Right hindlimb (tissue), 1 donor: ENCODE measurements at places on chromosomes 7 and 10.

GRCh38 chr10:130440494-130440893 is 304.3 kb downstream of the GLRX3 start:
- no peak for DNase-seq

DNA sequence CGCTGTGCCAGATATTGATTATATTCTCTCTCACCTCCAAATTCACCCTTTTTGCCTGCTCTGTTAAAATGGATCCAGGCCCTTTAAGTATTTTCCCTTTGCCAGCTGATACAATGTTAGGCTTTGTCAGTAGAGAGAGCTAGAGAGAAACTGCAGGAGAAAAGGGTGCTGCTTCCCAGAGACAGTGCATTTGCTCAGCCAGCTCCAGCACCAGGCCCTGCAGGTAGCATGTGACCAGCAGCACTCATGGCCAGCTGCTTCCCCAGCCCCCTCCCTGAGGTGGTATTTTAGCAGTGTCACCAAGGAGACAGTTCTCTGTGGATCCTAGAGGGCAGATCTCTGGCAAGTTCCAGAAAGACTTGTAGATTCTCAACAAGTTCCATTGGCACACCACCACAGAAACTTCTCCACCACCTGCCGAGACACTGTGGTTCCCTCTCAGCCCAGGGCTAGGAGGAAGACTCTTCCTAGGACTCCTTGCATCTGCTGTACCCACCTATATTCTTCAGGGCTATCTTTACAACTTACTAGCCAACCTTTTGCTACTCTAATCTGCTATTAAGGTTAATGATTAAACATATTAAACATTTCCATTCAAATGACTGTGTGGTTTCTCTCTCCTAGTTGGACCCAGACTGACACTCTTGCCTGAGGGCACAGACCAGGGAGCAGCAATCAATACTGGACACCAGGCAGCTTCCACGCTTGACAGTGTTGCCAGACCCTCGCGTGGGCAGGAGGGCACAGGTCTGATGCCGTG is 35.6 kb upstream of the ADAM12 start:
- no peak for DNase-seq

DNA sequence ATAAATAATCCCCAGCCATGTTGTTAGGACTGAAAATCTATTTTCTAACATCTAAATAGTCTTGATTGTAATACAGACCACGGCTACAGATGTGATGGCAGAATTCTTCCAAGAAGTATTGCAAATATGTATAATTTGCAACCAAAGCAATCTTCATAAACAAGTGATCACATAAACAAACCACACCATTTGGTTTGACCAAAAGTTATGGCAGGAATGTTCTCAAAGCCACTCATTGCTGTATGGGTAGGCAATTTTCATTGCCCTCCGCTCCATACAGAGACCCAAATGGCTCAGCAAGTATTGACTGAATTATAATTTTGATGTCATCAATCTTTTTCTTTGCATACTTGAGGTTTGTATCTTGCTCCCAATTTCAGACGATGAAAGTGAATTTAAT is 19.0 kb upstream of the RHOBTB1 start:
- DNase-seq, result no peak

- DNase-seq, result peak; percentile 49
Measured at GRCh38 chr7:70881167-70881847, 250.6 kb upstream of the GALNT17 start.

DNA sequence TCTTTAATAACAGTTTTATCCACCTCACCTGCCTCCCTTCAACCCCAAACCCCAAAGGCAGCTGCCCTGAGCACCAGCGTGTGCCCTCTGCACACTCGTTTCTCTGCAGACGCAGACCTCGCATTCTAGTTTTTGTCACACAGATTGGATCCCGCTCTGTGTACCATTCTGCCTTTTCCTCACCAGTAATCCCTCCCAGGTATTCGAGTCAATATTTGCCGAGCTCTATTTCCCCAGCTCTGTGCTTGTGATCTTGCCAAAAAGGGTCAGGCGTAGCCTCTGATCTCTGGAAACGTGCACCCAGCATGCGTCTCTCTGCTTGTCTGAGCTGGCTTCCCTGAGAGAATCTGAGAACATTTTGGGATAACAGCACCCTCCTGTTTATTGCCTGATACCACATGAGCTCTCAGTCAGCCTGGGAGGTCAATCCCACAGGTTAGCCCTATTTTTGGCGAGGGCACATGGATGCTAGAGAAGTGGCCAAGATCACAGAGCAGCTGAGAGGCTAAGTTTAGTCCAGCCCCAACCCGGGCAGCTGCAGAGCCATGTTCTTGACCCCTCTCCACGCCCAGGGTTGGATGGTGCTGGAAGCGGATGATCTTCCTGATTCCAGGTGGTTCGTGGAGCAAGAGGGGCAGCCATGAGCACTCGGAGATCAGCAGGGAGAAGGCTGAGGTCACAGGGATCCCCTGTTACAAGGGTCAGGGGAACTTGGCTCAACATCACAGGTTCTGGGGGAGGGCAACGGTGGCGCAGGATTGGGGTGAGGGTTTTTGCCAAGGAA is 29.1 kb downstream of the FOXL3 start:
- no peak for DNase-seq

DNA sequence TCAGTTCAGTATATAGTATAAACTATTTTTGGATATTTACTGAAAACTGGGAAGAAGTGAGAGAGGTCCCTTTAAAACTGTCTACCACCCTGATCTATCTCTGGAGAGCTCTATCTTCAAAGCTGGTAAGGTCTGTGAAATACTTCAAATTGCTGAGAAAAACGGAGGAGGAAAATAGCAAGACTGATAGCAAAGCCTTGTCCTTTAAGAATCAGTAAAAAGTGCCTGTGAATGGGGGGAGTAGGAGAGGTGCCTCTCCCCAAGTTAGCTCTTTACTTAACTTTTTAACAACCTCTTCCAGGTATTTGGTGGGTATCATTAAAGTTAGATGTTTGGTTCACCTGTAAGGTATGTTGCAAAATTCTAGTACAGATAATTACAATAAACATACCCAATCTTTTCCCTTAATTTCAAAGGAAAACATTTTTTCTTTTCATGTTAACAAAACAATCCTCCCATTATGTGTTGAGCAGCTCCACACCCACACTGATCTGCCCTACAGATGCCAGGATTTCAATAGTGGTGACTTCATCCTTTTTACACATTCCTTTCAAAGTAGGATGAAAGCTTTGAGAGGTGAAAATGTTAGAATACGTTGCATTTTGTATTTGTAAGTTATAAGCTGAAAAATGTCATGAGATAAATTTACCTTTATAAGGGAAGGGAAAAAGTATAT is 149.2 kb downstream of the CRPPA start:
- no peak for DNase-seq

DNA sequence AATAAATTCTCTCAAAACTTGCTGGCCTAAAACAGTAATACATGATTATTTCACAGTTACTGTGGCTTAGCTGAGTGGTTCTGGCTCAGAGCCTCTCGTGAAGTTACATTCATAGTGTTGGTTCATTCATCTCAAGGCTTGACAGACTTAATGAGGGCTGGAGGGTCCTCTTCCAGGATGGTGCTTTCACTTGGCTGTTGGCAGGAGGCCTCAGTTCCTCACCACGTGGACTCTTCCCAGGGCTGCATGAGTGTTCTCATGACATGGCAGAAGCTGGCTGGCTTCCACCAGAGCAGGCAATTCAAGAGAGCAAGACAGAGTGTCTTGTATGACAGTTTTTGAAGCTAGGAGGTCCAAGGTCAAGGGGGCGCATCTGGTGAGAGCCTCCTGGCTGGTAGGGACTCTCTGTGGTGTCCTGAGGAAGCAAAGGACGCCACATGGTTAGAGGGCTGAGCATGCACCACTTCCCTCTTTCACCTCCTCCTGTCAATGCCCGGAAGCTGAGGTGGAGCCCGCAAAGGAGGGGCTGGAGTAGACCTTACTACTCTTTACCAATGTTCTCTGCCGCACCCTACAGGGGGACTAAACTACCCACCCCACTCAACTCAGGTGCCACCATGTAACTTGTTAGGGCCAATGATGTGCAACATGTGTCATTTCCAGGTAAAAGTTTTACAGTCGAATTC is 58.2 kb upstream of the YAE1 start:
- DNase-seq, result no peak

DNA sequence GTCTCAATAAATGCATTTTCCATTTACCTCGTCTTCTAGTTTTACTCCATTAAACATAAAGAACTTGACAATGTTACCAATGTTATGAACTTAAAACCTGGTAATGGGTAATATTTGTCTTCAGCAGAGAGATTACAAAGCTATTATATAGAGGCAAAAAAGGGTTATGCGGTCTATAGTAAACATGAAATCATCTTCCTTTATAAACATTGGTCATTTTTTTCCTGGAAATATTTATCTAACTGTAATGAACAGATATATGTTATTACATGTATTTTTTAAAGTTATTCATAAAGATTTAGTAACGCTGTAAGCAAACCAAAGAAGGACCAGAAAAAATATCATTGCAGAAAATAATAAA is 1.3 kb downstream of the VWDE start:
- no peak for DNase-seq

- no peak for DNase-seq
Measured at GRCh38 chr7:65809982-65810288, 62.9 kb upstream of the VKORC1L1 start.

DNA sequence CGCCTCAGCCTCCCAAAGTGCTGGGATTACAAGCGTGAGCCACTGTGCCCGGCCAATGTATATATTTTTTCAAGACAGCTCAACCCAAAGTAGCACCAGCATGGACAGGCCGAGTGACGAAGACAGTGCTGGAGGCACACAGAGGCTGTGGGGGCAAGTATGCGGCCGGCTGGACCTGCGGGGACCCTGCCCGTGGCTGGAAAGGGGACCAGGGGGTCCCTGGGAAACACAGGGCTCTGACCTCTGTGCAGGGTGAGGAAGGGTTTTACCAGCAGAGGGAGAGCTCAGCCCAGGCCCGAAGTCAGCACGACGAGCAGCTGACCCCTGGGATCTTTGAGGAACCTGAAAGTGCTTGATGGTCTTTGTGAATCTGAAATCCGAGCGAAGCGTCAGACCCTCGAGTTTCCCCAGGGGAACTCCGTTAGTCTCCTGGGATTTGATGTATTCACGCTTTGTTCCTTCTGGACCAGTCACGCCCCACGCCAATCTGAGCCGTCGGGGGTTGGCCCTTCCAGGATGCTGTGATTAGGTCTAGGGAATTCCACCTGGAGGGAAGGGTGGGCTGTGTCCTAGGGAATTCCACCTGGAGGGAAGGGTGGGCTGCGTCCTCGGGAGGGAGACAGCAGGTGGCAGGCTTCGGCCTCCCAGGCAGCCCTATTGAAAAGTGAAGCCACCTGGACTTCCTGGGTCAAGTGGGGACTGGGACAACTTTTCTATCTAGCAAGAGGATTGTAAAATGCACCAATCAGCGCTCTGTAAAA is 10.9 kb upstream of the ZFAND2A start:
- DNase-seq, result no peak

GRCh38 chr7:150731916-150732315 is 5.3 kb upstream of the GIMAP5 start:
- no peak for DNase-seq

GRCh38 chr7:26694713-26695112 is 169.7 kb downstream of the SKAP2 start:
- no peak for DNase-seq

- DNase-seq, result no peak
Measured at GRCh38 chr10:88920198-88920597, 32.4 kb downstream of the ACTA2 start.

DNA sequence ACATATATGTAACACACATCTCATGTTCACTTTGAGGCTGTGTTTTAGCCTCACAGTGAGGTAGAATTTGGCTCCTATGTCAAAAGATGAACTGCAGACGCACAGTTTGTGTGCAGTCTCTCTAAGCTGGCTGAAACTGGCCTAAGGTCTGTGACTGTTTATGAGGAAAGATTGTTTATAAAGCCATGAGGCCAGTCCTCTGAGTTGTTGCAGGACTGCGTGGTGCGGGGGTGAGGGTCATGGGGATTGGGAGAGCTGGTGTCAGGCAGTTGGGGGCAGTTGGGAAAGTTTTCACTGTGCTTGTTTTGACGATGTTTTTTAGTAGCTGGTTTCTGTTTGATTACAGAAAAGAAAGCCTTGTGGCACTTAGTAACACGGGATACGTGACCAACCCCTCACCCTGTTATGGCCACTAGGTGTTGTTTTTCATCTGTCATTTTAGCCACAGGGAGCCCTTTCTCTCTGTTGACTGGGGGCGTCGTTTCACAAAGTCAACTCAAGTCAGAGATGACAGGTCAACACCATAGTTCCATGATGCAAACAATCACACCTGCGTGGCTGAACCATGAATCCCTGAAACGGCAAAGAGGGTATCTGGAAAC is 310.9 kb downstream of the CCDC3 start:
- no peak for DNase-seq

DNA sequence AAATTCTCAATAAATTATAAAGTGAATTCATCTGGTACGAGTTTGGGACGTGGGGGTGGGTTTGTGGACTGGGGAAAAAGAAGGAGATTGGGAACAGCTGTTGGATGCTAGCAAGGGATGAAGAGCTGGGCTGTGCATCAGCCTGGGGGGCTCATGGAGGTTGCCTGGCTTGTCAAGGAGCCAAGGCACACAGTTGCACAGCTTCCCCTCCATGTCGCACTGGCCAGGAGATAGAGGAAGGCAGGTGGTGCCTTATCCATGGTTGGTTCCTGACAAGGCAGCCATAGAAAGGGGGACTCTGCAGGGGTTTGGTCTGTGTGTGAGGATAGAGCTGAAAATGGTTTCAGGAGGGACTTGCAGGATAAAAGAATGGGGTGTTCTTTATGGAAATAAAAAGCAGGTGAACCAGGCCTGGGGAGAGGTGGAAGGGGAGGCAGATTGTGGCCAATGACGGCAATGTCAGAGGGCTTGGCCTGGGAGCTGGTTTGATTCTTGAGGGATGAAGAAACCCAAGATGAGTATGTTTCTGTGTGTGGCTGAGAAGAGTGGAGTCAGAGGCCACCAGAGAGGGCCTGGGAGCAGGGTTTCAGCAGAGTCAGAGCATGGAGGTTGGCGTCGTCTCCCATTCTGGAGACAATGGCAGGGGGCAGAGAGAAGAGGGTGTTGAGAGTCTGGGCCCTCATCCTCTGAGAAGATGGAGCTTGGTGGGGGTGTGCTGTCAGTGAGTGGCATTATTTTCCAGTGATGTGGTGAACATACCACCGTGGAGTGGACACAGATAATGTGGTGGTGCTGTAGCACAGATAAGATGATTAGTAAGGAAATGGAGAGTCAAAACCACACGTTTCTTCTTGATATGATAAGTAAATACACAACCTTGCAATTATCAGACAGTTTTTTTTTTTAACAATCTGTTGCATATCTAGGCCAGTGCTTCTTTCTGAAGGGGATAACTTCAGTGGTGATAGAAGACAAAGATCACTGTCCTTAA is 108.2 kb downstream of the PTPN20 start:
- DNase-seq, result peak; percentile 18

DNA sequence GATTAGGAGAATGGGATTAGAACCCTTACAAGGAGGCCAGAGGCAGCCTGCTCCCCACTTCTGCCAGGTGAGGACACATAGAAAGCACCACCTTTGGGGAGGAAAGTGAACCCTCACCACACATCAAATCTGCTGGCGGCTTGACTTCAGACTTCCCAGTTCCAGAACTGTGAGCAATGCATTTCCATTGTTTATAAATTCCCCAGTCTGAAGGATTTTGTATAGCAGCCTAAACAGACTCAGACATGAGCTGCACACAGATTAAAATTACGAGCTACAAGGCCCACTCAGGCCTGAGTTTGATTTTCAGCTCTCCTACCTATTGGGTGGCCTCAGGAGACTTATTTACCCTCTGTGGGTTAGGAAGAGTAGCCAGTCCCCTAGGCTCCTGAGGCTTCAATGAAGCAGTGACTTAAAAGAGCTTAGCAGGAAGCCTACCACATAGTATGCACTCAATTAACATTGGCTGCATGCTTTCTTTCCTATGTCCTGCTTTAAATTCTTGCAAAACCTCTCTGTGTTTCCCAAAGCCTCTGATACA is 350.7 kb upstream of the ZMIZ1 start:
- no peak for DNase-seq

- no peak for DNase-seq
Measured at GRCh38 chr10:89001729-89002072, 11.1 kb downstream of the FAS start.
